ENCODE measurements at places on chromosomes 5 and 9.

DNA sequence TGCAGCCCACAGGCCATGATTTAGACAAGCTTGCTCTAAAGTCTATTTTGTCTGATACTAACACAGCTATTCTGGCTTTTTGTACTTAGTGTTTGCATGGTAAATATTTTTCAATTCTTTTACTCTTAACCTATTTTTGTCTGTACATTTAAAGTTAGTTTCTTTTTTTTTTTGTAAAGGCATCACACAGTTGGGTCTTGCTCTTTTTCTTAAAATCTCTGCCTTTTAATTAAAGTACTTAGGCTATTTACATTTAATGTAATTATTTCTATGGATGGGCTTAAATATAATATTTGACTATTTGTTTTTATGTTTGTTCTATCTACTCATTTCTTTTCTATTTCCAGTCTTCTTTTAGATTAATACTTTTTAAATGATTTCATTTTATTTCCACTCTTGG lies 49.7 kb upstream of the MAST4 start:
- no peak for DNase-seq

DNA sequence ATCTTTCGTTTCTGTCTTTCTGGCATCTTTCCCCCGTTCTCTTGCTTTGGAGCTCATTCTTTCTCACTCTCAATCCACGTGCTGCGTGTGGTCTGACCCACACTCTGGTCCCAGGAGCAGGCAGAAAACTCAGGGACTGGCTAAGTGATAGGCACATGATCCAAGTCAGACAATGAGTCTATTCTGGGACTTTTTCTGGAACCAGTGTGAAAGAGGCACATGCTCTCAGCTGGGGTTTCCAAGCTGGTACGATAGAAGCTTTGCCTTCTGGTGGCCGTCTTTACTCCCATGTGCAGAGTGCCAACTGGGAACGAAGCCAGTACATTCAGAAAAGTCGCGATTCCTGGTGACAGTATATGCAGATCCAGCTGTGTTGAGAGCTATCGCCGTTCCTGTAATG lies 94.4 kb downstream of the PDZD2 start:
- DNase-seq = no peak

GRCh38 chr5:119583684-119584083 lies 45.7 kb upstream of the FAM170A start:
- DNase-seq = no peak

DNA sequence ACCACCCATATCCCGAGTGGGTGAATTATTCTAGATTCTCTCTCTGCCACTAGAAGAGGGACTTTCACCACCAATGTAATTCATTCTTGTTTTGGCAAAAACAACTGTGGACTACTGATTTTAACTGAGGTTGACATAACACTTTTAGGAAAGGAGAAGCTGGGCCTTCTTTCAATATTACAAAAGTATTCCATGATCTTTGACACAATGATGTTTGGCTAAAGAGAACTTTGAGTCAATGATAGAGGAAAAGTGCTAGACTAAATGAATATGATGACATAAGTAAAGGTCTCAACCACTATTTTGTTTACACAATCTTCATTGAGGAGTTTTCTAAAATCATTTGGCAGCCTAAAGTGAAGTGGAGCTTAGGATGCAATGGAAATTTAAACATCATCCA lies 336.9 kb upstream of the PDE4D start:
- DNase-seq = no peak

- DNase-seq = no peak
These were observed 27.7 kb downstream of the KCTD16 start for GRCh38 chr5:144198386-144198785.

DNA sequence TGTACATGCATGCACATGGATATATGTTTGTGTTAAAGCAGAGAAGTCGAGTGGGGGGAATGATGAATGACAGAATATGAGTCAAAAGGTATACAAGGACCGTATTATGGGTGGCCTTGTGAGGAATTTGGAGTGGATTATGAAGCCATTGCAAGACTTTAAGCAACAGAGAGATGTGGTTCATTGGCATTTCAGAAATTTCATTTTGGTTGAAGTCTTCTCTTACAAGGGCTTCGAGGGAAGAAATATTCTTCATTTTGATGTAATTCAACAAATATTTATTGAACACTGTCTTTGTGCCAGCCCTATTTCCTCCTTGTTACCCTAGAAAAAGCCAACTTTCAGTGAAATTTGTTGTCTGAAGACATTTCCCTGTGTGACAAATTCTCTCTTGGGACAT lies 83.9 kb upstream of the SLCO6A1 start:
- no peak for DNase-seq

GRCh38 chr9:73683862-73684591 lies 532.4 kb downstream of the ANXA1 start:
- no peak for DNase-seq

DNA sequence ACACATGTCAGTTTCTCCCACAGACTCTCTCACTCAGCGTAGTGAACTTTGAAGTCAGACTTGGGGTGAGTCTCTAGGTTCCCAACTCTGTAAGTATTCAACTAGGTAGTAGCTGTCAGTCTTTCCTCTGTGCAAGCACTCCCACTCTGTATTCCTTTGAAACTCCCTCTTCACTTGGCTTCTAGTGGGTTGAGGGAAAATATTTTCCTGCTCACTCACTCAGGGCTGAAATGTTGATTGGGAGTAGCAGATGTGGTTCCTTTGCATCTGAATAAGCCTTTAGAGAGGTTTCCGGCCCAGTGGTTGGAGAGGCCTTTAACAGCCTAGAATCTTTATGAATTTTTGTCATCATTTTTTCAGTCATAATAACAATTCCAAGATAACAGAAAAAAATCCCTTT lies 18.1 kb upstream of the ARRDC3 start:
- DNase-seq = no peak

GRCh38 chr5:53327811-53328334 lies 152.6 kb upstream of the FST start:
- no peak for DNase-seq

Measured in NCI-H1930 (cell line).